ENCODE measurements at places on chromosomes 11 and 22.

DNA sequence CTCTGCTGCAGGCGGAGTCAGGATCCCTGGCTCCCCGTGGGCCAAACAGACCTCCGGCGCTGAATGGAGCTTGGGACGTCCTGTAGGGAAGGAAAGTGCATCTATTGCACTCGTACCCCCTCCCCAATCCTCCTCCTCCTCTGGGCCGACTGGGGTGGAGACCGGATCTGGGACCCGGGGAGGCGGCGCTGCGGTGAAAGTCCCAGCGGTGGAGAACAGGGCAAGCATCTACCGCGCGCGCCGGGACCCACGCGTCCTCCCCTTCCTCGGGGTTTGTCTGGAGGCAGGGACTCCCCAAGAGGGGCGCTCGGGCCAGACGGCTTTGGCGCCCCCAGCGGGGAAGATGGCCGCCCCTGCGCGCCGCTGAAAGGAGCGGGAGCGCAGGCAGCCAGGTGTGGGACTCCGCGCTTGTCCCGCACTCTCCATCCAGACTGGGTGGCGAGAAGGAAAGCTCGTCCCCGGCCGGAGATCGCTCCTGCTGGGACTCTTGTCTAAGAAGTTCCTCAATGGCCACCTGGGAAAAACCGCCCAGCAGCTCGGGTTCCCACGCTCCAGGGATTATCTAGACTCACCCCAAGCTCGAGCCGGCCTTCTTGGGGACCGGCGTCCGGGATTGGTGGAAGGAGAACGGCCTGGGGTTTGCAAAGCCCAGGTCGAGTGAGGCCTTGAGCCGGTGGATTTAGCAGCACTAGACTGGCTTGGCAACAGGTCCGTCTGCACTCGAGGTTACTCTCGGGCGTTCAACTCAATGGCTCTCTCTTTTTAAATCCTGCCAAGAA lies 718 bp downstream of the FADS2 start:
- no peak for DNase-seq

DNA sequence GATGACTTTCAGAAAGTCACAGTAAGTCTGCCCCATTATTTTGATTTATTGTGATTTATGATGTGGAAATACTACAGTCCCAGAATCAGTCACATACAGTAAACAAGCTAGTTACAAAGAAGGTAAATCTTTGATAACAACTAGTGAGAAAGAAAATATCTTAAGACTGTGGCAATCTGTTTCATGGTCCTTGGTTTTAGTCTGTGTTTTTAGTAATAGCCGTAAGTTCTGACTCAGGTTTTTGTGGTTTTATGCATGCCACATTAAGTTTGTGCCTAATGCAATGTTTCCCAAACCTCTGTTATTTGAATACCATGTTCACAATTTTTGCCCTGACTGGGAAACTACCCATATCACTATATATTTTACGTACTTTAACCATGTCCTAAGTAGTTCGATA lies 6.7 kb downstream of the CEP295 start:
- DNase-seq, result no peak

DNA sequence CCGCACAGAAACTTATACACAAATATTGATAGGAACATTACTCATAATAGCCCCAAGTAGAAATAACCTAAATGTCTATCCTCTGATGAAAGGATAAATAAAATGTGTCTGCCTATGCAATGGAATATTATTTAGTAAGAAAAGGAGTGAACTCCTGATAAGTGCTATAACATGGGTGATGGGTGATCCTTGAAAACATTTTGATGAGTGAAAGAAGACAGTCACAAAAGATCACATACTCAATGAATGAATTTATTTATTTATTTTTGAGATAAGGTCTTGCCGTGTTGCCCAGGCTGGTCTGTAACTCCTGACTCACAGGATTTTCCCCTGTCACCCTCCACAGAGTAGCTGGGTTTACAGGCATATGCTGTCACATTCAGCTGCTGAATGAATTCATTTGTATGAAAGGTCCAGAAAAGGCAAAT lies 17.3 kb downstream of the RNF121 start:
- DNase-seq, result no peak

- no peak for DNase-seq
Observed at GRCh38 chr22:35457729-35458546, 58.0 kb downstream of the MCM5 start.

GRCh38 chr22:24424001-24424900 lies 3.1 kb upstream of the ADORA2A start:
- DNase-seq, result no peak

GRCh38 chr11:97409141-97409540 lies 1019.3 kb downstream of the JRKL start:
- DNase-seq, result no peak

DNA sequence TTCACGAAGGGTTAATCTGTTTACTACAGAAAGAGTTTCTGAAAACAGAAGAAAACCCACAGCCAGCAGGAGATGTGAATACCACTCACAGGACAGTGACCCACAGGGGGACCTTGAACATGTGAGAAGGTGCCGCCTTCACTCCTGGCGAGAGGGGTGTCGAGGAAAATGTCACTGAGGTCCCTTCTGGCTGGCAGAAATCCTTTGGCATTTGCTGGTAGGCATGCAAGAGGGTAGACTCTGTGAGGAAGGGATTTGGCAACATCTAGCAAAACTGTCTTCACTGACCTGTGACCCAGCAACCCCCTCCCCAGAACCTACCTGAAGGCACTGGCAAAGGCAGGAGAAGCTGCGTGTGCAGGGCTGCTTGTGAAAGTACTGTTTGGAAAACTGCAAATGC lies 8.6 kb downstream of the KCNQ1 start:
- no peak for DNase-seq

GRCh38 chr11:64999478-64999877 lies 2.7 kb upstream of the BATF2 start:
- no peak for DNase-seq

DNA sequence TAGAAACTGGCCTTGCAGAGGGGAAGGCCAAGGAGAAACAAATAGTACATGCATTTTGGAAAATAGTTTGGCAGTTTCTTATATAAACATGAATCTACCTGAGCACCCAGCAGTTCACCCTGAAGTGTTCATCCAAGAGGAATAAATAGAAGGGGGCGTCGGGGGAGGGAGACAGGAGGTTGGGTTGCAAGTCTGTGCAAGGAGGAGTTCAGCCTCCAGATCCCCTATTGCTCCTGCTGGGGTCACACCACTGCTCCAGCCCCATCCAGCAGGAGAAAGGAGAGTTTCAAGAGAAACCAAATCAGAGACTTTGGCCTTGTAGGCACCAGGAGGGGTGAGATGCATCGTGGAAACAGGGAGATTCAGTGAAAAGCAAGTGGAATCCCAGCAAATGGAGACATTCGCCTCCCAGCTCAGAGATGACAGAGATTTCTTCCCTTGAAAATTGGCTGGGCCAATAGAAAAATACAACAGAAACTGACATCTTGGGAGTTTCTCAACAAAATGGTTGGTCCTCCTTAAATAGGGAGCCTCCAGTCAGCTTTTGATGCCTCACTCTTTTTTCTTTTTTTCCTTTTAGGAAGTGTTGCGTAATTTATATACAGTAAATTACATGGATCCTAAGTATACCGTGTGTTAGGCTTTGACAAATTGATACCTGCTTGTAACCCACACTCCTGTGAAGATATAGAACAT lies 34.1 kb downstream of the OTOG start:
- DNase-seq, result no peak

- DNase-seq, result no peak
Observed at GRCh38 chr22:19703869-19704268, 10.4 kb upstream of the SEPTIN5 start.

DNA sequence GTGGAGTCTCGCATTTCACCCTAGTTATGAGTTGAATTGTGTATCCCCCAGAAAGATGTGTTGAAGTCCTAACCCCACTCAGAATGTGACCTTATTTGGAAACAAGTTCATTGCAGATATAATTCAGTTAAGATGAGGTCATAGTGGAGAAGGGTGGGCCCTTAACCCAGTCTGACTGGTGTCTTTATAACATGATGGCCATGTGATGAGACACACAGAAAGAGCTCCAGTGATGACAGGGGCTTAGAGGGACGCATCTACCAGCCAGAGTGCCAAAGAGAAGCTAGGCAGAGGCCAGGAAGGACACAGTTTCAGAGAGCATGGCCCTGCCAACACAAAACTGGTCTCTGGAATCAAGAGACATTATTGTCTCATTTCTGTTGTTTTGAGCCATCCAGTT lies 50.3 kb downstream of the LARGE1 start:
- DNase-seq, result no peak

DNA sequence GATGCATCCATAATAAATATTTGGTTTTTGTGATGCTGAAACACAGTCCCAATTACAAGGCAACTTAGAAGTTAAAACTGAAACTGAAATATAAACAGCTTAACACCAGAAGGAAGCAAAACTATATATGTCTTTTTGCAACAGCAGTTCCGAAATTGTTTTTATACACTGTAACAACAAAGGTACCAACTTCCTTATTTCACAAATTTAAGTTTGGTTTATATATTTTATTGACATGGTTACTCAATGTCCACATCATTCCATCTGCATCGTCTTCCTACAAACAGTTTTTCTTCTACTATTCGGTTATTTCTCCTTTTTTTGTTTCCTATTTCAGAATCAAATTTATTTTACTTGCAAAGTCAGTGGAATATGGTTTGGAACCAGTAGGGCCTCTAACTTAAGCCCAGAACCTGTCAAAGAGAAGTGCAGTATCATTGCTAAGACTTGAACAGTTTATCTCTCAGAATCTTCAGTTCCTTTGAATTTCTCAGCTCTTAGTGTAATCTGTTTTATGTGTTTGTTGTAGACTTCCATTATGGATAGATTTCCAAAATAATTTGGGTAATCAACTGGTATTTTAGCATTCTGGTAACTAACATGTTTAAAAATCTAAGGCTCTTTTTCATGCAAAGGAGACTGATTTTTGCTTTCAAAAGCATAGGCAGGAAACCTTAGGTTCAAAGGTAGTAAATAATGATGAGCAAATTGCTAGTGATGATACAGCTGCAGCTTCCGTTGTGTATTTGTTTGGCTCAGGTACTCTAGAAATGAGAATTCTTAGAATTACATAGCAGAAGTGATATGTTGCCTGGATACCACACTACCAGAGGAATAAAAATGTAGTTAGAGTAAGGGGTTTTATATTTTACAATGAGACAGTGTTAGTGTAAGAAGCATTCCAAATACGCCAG lies 8.2 kb upstream of the HSPA8 start:
- DNase-seq, result no peak

DNA sequence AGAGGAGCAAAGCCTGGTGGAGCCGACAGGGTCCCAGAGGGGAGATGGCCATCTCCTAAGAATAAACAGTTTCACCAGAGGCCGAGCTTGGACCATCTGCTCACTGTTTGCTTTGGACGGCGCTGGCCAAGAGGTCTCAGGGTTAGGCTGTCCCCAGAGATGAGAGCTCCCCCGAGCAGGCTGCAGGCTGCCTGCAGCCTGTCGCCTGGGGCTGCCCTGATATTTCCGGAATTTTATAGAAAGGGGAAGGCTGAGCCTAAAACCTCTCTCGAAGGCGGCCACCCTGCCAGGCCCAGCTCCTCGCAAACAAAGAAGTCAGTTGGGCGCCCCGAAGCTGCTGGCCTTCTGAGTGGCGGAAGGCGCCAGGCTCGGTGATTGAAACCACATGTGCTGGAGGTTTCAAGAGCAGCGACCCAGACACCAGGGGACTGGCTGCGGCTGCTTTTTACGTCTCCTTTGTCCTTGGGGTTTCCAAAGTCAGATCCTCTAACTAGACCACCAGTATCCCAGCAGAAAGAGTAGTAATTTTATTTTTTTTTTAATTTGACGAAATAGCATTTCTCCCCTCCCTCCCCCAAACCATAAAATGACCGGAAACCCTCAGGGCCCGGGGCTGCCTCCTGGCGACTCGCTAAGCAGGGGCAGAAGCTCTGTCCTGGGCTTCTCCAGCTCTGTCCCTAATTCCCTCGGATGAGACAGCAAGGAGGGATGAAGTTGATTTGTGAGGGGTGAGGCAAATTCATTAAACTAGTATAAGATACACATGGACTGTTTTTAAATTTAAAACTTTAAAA lies 57.4 kb downstream of the CLMP start:
- DNase-seq, result no peak

- DNase-seq, result no peak
Observed at GRCh38 chr11:14538271-14538925, 18.2 kb upstream of the PSMA1 start.

- DNase-seq, result no peak
Observed at GRCh38 chr22:20523086-20523983, 15.9 kb downstream of the MED15 start.

- no peak for DNase-seq
Observed at GRCh38 chr11:27443746-27444507, 28.7 kb downstream of the LGR4 start.

DNA sequence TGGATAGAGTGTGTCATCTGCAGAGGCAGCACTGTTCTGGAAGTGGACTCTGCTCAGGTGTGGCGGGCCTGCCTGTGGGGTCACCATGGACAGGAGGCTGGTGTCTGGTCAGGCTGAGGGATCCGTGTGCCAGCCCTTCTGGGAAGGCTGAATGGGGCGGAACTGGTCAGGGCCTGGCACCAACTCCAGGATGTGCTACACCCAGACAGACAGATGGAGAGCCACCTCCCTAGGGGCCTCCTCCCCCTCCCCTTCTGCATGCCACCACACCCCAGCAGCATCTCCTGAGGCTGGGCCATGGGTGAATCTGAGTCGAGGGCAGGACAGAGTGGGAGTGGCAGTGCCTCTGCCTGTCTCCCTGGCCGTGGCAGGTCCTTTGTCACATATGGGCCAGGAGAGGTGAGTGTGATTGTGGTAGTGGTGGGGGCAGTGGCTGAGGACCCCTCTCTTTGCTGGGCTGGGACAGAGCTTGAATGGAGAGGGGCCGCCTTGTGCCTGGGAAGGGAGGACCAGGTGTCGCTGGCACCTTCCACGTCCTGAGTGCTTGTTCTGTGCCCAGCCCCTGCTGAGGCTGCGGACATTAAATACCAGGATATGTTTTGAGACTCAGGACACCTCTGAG lies 29.1 kb downstream of the ST3GAL4 start:
- no peak for DNase-seq

DNA sequence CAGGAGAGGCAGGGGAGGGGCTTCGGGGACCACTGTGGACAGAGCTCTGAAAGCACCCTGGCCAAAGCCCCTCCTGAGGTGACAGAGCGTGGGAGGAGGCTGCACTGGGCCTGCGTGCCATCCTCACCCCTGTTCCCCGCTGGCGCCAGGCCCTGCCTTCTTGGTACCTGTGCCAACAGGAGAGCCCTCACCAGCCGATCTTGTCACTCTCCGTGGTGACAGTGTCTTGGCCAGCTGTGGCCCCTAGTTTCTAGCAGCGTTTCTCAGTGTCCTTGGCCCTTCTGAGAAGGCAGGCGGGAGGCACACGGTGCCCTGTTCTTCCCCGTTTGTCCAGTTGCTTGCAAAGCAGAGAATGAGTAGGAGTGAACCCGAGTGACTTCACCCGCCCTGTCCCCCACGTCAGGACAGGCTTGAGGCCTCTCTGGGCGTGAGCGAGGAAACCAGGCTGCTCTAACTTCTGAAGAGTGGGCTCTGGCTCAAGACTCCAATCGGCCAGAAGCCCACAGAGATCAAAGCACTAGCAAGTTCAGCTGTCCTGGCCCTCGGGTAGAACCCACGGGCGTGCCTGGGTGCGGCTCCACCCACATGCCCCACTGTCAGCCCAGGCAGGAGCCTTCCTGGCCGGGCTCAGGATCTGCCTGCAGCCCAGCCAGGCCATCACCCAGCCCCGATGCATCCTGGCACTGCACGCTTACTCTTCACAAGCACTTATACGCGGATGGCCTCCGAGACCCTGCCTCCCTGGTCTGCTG lies 60.2 kb upstream of the EMID1 start:
- DNase-seq, result no peak

Measured in activated T-helper 1 cell treated with Interleukin-2 at 50 U/mL for 16 hours (primary cell).